ENCODE measurements at places on chromosomes 6 and 20.
A peak's percentile ranks its signal among the peaks of the same experiment; 100 is the strongest.

- DNase-seq, result no peak
Measured at GRCh38 chr20:32144898-32145662, 35.6 kb downstream of the TM9SF4 start.

DNA sequence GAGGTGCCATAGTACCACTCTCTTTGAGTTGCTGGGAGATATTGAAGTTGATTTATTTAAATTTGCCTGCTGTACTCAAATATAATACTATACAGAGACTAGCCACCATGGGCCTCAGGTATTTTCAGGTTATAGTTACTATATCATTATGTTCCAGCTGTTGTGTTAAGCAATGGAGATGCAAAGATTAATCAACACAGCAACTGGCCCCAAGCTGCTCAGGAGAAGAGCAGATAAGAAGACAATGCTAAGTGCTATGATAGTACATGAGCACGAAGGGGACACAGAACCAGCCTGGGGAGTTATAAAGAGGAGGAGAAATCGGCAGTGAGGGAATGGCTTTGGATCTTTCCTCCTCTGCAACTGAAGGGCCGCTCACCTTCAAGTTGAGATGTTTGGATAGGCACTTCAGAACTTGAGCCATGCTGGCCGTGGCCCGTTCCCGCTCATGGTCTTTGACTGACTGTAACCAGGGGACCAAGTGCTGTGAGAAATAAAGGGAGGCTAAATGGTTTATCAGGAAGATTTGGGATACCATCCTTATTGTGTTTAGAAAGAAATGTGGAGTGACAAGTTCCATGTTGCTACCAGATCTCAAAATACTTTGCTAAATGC lies 24.3 kb upstream of the RPN2 start:
- DNase-seq, result no peak

DNA sequence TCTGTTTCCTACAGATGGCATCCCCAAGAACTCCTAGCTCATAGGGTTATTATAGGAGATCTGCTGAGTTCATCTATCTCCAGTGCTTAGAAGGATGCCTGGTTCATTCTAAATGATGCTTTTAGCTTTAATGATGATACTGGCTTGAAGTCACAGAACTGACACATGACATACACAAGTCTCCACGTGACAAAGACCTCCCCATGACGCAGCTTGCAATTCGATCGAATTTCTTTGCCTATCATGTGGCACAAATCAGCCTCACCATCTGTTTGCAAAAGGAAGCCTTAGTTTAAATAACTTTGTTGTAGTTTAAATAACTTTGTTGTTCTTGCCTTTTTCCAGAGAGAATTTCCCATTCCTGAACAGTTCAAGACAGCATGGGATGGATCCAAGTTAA lies 44.1 kb upstream of the FAM8A1 start:
- DNase-seq, result no peak

DNA sequence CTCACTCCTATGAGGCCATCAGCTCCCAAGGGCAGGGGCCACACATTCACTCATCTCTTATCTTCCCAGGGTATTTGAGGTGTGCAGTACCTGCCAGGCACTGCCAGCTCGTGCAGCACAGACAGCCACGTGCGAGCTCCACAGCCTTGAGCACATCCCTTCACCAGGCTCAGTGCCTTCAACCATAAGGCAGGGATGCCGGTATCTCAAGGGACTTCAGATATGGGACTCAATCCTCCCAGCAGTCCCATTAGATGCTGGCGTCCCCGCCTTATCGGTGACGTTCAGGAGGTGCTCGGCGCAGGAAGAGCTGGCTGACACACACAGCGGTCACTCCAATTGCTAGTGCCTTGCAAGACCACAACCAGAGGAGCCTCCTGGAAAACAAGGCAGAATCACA lies 47.0 kb downstream of the EZR start:
- DNase-seq, result no peak

DNA sequence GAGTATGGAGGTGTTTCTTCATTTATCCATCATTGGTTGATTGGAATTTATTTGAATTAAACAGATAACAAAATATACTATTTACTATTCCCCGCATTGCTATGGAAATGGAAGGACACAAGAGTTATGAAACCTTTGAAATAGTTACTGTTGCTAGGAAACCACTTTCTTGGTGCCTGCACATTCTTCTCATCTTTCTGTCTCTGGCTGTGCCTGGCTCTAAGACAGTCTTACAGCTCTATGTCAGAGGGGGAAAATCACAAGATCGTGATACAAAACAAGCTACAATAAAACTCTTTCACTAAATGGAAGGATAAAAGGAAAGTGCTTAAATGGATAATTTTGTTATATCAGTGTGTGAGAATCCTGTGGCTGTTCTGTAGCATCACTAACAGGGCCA lies 453.0 kb downstream of the LMBRD1 start:
- DNase-seq, result no peak

DNA sequence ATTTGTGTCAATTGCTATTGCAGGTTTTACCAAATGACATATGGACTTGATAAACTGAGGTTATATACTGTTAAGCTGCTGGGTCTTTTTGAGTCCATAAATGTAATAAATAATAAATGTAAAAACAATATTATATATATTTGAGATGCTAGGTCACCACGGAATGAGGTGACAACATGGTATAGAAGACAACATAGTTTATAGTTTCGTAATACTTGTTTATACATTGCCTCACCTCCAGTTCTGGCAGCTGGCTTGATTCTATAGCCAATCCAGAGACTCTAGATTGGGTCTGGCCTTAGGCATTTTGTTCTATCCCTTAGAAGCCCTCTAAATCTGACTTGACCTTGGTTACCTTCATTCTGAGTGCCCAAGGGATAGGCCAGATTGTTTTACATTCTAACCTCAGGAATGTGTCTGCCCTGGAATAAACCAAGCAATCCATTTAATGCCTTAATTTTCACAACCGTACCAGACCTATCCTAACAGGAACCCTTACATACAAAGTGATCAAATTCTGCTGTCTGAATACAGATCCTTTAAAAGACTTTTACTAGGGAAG lies 61.5 kb upstream of the STXBP5 start:
- no peak for DNase-seq

GRCh38 chr6:144104488-144104887 lies 9.1 kb upstream of the SF3B5 start:
- no peak for DNase-seq

- no peak for DNase-seq
Measured at GRCh38 chr20:45860560-45861220, 3.3 kb downstream of the ZSWIM3 start.

- DNase-seq, result no peak
Measured at GRCh38 chr6:80930376-80930775, 822.1 kb downstream of the TENT5A start.

DNA sequence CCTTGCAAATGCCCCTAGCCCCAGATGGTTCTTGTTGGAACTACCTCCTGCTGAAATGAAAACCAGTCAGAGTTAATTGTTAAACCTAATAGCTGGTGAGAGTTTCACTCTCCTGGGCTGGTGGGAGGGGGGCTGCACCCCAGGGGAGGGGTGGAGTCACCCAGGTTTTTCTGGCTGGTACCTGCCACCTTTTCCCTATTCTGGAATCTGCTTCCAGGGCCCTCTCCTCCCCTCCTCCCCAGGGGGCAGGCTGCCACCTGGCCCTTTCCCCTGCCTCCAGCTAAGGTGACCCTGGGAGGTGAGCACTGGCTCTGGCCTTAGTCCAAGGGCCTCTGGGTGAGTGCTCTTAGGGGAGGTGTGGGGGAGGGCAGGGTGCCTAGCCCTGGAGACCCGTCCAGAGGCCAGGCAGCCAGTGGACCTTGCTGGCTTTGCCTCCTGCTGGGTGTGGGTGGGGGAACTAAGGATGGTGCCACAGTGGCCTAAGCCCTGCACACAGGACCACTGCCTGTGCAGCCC lies 48.8 kb upstream of the EPB41L1 start:
- no peak for DNase-seq

GRCh38 chr6:142944124-142945048 lies 590 bp downstream of the HIVEP2 start:
- DNase-seq, result peak; percentile 81

DNA sequence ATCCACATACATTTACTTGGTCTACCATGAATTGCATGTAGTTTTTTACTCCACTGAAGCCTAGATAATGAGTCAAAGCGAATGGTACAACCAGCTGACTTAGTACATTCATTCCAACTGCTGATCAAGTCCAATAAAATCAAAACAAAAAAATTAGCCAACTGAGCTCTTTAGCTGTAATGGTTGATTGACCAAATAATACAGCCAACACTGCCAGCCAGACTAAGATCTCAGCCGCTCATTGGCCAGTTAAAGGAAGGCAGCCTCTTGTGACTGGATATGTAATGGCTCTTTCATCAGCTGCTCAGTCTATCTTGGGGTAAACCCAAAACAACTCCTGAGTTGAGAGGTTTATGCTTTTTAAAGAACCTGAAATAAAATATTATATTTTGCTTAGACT lies 204.3 kb upstream of the RSPO3 start:
- DNase-seq, result no peak

DNA sequence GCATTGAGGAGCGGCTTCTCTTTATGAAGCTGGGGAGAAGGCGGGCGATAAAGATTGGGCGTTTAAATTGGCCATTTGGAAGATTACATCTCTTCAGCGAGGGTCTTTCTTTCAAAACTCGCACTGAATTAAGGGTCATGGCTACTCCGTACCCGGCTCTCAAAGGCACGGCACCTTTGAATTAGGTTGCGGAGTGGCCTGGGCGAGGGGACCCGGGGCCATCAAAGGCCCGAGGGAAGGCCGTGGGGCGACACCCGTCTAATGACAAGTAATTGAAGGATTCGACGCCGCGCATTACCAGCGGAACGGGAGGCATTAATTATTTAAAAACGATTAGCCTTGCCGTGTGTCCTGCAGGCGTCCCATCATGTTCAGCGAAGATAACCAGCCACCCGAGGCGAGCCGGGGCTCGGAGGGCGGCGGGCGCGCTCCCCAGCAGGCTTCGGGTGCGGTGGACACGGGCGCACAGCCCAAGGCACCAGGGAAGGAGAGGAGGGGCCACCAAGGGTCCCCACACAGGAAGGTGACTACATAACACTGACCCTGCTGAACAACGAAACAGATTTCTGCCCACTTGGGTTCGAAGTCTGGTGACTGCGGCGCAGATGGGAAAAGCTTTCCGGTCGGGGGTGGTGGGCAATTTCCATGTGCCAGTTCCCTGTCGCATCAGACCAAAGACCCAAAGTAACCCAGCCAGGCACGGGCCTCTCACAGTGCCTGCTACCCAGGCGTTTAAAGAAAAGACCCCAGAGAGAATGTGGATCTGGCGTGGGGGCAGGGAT lies 7.4 kb downstream of the FOXA2 start:
- DNase-seq, result no peak

- no peak for DNase-seq
Measured at GRCh38 chr6:160881148-160881808, 110.3 kb upstream of the MAP3K4 start.

DNA sequence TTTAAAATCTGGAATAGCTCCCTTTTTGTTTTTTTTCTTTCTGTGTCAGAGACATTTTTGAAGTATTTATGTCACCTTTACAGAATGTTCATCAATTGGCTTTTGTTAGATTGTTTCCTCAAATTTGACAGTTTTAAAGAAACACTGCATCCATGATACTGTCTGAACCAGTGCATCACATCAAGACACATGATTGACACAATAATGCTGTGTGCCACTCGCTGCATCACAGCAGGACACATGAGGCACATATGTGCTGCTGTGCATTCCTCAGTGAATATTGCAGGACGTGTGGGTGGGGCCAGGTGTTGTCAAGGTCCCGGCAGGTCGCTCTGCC lies 37.4 kb downstream of the ERMARD start:
- no peak for DNase-seq

- DNase-seq, result no peak
Measured at GRCh38 chr20:35191419-35192117, 19.7 kb downstream of the PROCR start.

DNA sequence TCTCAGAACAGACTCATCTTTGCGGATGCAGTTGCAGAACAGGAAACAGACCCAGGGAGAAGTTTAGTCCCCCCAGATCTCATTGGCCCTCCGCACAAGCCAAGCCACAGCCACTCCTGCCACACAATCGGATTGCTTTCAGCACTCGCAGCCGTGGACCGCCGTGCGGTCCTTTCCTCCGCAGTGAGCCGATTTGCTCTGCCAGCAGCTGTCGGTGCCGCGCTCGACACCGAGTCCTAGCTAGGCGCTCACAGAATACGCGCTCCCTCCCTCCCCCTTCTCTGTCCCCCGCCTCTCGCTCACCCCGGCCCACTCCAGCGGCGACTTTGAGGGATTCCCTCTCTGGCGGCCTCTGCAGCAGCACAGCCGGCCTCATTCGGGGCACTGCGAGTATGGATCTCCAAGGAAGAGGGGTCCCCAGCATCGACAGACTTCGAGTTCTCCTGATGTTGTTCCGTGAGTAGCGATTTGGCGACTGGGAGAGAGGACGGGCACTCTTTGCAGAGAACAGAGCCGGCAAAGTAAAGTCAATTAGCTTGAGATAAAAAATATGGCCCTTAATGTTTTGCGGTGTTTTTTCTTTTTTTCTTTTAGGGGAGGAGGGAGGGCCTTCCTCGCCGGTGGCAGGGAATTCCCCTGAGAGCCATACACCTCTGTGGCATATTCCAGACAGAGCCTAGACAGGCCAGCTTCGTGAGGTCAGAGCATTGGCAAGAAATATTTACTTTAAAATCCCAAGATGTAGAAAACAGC lies at the start of gene LAMP5:
TSS of gene LAMP5 (plus strand) at position 130 of the 753 bp plus-strand sequence. CDS start at position 393, 263 bp downstream.
- DNase-seq, result no peak
